ENCODE measurements at places on chromosomes 12 and 14.

DNA sequence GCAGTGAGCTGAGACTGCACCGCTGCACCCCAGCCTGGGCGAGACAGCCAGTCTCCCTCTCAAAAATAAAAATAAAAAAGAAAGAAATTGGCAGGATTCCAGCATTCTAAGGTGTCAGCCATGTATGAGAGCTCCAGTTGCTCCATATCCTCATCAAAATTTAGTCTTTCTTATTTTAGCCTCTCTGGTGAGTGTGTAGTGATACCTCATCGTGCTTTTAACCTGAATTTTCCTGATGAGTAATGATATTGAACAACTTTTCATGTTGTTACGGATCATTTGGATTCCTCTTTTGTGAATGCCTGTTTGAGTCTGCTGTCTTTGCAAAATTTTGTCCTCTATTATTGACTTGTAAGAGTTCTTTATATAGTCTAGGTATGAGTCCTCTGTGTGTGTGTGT, 28.5 kb downstream of the CCDC60 start:
- DNase-seq = no peak

DNA sequence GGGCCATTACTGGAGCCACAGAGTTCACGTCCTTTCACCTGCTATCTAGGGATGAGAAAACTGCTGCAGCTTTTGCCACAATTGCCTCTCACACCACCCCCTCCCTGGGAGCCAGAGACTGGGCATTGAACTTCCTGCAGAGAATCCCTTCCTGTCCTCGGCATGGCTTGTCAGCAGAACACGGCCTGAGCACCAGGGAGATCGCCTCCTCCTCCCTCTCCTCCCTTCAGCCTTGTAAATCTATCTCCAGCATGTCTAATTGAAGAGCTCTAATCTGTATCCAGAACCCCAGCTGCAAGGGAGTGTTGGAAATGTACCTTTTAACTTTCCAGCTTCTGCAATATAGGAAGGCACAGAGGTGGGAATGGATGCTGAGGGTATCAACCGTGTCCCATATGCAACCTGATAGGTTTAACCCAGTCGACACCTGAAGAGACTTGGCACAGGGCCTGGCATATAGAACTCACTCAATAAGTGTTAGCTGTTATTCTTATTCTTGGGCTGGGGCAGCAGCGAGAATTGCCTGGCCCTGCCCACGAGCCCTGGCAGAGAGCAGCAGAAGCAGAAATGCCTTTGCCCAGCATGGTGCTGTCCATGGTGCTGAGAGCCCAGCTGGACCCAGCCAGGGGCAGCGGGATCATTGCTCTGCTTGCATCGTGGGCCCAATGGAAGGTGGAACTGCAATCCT, 26.8 kb downstream of the TMEM63C start:
- DNase-seq = peak; percentile 58

DNA sequence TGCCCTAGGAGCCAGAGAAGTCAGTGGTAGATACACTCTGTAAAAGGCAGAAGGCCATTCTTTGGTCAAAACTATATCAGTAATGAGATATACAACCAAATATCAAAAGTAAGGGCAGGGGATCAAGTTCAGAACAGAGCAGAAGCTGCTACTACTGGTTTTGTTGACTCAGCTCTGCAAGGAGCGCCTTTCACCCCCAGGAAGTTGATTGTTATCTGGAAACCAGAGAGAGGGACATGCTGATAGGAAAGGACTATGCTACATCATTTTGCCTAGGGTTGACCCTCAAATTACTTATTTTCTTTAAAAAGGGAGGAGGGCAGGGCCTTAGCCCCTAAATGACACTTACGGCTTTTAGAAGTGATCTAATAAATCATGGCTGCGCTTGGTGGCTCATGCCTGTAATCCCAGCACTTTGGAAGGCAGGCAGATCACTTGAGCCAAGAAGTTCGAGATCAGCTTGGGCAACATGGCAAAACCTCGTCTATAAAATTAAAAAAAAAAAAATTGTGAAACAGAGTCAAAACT, 194.0 kb downstream of the KLHL28 start:
- DNase-seq = no peak

GRCh38 chr12:115088328-115088994, 404.5 kb upstream of the TBX3 start:
- no peak for DNase-seq

DNA sequence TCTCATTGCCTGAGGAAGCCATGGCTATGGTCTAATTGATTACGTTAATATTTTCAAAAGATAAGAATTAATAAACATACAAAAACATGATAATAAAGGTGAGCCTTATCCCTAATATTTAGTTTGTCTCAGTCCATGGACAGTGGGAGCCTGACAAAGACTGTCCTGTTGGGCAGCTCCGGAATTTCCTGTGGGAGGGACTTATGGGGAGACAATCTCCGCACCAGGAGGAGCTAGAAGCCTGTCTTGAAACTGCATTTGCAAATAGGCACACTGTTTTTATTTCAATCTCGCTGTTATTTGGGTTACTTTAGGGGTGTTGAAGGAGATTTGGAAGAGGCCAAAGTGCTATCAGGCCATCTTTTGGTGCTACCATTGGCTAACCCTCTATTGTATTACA, 50.8 kb upstream of the ZDHHC17 start:
- no peak for DNase-seq

DNA sequence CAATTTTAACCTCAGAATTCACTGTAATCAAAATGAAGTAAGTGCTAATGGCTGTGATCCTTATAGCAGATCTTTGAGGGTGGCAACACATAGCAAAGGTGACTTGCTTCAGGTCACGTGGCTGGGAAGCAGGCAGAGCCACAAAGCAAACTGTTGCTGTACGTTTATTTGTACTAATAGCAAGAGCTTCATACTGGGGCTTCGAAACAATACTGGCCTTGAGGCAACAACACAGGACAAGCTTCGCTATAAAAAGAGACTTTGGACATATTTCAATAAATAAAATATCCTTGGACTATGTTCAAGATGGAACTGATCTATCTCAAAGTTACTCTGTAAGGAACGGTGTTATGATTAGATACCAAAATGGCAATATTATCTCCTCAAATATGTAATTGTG, 44.6 kb downstream of the MSRB3 start:
- no peak for DNase-seq

GRCh38 chr14:105151084-105151837, 17.3 kb downstream of the JAG2 start:
- no peak for DNase-seq

DNA sequence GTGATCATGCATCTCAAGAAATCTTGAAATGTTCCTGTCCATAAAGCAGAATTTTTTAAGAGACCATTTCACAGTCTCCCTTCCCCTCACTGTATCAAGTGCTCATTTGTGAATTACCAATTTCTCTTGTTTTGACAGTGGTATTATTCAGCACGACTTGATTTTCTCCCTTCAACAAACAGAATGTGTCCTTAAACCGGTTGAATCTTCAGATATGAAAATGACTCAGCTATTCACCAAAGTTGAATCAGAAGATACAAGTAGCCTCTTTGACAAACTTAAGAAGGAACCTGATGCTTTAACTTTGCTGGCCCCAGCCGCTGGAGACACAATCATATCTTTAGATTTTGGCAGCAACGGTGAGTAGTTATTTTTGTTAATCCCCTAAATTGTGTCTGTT, 25.5 kb upstream of the SNAPC1 start:
- no peak for DNase-seq

DNA sequence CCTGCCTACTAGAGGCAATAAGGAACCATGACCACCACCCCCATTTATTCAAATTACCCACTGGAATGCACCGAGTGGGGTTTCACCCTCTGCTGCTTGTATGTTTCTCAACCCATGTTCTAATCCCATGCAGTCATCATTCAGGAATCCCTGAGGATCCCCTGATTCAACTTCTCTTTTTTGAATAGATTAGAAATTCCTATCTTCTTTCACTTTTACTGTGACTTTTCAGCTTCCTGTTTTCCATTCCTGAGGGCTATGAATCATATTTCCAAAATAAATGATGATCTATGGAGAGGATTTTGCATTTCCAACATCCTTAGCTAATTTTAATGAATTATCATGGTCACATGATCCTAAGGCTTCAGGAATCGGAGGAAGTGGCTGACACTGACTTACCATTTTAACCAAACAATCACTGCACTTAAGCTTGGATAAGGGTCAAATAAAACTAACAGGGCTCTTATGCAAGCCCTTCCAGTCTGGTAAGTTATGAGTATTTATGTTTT, 19.4 kb upstream of the P2RX4 start:
- DNase-seq = no peak

GRCh38 chr14:79096811-79097210, 926.6 kb downstream of the NRXN3 start:
- no peak for DNase-seq

DNA sequence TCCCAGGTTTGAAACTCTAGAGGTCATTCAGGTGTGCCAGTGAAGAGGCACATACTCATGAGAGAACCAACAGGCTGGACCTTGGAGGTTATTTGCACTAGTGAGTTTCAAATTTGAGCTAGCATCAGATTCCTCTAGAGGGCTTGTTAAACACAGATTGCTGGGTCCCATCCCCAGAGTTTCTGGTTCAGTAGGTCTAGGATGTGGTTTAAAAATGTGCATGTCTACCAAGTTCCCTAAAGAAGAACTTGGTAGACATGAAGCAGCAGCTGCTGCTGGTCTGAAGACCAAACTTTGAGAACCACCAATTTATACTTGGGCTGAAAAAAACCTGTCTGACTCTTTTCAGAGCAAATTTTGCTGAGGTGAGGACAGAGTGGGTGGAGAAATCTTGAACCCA, 61.7 kb downstream of the SUSD6 start:
- DNase-seq = no peak

DNA sequence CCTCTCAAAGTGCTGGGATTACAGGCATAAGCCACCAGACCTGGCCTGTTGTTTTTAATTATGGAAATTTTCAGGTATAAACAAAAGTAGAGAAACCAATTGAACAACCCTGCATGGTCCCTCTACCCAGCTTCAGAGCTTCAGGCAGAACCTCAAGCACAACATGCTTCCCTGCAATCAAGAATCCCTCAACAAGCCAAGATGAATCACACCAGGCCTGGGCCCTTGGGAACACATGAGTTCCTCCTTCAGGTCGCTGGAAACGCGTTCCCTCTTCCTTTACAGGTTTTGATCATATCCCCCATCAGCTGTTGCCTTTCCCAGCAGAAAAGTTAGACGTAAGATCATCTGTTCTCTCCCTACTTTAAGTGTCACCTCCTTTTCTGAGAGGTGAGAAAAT, 20.5 kb upstream of the CORO1C start:
- no peak for DNase-seq

DNA sequence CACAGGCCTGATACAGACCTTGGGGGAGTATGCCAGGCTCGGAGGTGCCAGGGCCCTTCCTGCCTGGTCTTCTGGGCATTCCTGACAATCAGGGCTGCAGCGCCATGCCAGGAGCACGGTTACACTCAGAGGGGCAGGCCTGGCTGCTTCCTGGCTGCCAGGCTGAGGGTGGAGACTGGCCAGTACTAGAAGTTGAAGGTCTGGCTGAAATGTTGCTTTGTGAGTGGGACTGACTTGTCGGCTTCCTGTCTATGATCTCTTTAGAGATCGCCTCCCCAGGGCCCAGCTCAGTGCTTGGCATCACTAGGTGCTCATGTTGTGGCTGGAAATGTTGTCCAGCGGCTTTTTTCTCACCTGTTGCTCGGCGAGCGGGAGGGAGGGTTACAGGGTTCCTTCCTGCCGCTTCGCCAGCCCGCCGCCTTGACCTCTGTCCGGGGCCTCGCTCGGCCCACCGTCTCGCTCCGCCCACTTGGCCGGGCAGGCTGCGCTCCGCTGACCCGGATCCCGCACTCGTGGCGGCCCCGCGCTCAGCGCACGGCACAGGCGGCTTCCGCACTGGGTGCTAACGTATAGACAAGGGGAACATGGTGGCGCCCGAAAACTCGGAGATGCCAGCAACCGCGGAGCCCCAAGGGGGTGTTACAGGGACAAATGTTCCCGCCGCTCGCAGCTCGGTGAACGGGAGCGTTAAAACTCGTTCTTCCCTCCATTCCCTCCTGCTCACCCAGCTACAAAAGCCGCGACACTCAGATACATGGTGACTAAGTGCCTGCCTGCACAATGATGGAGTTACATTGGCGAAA, 32.6 kb downstream of the PAPLN start:
- peak; percentile 41 for DNase-seq

- DNase-seq = no peak
These were observed 96.1 kb upstream of the SLC16A7 start for GRCh38 chr12:59499774-59500173.

DNA sequence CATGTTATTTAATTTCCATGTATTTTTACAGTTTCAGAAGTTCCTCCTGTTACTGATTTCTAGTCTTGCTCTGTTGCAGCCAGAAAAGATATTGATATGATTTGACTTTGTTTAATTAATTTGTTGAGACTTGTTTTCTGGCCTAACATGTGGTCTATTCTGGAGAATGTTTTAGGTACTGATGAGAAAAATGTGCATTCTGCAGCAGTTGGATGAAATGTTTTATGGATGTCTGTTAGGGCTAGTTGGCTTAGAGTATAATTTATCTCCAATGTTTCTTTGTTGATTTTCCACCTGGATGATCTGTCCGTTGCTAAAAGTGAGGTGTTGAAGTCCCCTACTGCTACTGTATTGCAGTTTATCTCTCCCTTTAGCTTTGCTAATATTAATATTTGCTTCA, 54.4 kb downstream of the GPR137C start:
- no peak for DNase-seq

DNA sequence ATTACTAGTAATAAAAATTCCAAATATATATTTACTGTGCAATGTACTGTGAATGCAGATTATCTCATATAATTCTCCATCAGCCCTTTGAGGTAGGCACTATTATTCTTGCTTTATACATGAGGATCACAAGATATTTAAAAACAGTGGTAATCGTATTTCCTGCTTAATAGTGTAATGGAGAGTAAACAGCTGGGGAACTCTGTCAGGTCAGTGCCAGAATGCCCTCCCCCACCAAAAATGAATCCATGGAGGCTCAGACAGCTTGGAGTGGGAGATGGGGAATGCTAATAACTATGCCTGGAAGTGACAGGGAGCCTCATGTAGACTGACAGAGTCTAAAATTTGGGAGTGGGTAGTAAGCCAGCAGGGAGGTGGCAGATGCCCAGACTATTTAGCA, 153.6 kb downstream of the PAH start:
- DNase-seq = no peak

GRCh38 chr12:119836781-119837180, 40.3 kb downstream of the CIT start:
- DNase-seq = no peak

DNA sequence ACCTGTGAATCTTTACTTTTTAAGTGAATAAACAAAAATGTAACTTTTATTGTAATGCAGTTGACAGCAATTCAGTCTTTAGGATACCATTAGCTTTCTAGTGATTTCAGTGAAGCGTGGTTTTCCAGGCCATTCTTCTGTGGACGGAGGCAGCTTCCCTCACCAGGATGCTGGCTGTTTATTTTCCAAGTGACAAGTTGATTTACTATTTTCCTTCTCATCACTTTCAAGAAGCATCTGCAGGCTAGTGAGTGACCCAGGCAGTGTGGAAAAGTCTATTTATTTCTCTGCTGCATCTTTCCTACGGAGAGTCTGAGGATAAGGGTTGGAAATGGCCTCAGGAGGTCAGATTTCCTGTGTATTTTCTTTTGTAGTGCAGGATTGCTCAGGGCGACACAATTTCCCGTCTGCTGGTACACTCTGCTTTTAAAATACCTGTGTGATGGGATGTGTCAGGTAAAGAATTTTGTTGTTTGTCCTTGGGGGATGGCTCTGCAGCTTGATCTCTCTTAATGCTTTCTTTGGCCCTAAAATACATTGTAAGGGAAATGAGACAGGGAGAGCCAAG, 467.8 kb downstream of the NRXN3 start:
- no peak for DNase-seq

All from NCI-H1105 treated with DMSO at 0.1 percent for 48 hours (cell line).